ENCODE measurements at places on chromosomes 3 and 15.

- no peak for DNase-seq
These were observed 14.3 kb downstream of the TPM1 start for GRCh38 chr15:63056829-63057228.

- DNase-seq: no peak
These were observed 109.7 kb downstream of the MYLK start for GRCh38 chr3:123774474-123774873.

DNA sequence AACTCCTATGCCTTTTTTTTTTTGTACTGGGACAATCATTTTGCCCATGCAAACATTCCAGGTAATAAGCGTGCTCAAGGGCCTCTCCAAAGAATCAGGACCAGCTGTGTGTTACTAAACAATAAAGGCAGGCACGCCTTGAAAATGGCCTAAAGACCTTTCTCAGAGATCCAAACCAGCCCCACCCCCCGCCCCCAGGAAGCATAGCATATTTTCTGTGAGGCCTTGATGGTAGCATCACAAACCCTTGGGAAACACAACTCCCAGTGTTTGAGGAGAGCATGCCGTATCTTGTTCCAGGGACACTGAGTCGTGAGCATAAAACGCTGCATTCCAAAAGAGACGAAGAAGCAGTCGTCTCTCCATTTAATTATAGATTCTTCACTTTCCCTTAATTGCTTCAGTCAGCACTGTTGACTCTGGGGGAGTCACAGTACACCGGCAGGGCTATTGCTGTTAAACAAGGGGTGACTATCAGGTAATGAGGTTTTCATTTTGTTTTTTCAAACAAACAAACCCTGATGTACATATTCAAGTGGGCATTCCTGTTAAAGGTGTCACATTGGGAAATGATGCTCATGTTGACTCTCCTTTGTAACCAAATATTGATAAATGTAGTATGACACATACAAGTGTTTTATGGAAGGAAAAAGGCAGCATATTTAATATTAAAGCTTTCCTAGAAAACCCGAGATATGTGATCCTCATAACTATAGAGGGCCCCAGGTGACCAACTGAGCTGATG is 4.4 kb upstream of the TPM1 start:
- no peak for DNase-seq

GRCh38 chr3:141921316-141921715 is 44.9 kb downstream of the ATP1B3 start:
- no peak for DNase-seq

DNA sequence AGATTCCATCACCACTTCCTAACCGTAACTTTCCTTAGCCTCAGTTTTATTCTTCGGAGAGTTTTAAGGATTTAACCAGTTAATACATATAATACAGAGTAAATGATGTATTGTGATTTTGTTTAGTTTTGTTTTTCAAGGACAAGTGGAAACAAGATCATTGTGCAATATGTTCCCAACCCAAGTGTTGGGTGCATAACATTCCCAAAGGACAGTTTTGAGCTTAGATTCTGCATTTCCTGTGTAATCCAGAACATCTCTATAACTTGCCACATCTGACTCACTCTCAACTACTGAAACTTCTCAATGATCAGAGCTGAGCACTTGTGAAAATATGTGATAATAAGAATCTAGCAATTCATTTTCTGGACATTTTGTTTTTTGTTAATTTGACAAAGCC is 466.1 kb upstream of the PPP2R3A start:
- DNase-seq: no peak

GRCh38 chr3:132641837-132642538 is 17.6 kb downstream of the ACAD11 start:
- no peak for DNase-seq

- DNase-seq: no peak
These were observed 875 bp upstream of the HLTF start for GRCh38 chr3:149087208-149087607.

- no peak for DNase-seq
These were observed 303.9 kb upstream of the TBC1D5 start for GRCh38 chr3:18046131-18046915.

GRCh38 chr3:126121632-126122031 is 37.7 kb upstream of the SLC41A3 start:
- no peak for DNase-seq

DNA sequence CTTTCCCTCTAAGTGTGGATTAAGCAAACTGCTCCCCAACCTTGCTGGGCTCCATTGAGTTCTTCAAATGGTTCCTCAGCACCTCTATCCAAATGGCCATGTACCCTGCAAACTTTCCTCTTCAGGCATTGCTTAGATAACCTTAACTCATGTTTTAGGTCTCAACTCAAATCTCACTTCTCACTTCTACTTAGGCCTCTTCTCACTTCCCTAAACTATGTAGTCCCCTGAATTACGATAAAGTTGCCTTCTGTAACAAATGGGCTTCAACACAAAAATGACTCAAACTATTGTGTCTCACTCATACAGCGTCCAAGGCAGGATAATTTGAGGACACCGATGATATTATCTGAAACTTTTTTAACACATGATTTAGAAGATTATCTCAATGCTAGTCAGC is 62.4 kb upstream of the STAC start:
- no peak for DNase-seq

Data from activated CD4-positive, alpha-beta T cell treated with anti-CD3 and anti-CD28 coated beads for 24 hours (primary cell).